ENCODE measurements at places on chromosomes 3 and 15.

- DNase-seq: no peak
Measured at GRCh38 chr15:71664622-71665021, 145.7 kb upstream of the NR2E3 start.

- no peak for DNase-seq
Measured at GRCh38 chr3:117955196-117955595, 1079.5 kb downstream of the IGSF11 start.

GRCh38 chr15:77632534-77633133 lies at the start of gene LINGO1:
TSS of gene LINGO1 (minus strand) at chr15:77632912. CDS start at chr15:77632315, 597 bp downstream.
- DNase-seq: no peak

GRCh38 chr3:160210799-160211221 lies 14.4 kb upstream of the C3orf80 start:
- DNase-seq: no peak

- no peak for DNase-seq
Measured at GRCh38 chr15:101213570-101213969, 38.3 kb downstream of the CHSY1 start.

DNA sequence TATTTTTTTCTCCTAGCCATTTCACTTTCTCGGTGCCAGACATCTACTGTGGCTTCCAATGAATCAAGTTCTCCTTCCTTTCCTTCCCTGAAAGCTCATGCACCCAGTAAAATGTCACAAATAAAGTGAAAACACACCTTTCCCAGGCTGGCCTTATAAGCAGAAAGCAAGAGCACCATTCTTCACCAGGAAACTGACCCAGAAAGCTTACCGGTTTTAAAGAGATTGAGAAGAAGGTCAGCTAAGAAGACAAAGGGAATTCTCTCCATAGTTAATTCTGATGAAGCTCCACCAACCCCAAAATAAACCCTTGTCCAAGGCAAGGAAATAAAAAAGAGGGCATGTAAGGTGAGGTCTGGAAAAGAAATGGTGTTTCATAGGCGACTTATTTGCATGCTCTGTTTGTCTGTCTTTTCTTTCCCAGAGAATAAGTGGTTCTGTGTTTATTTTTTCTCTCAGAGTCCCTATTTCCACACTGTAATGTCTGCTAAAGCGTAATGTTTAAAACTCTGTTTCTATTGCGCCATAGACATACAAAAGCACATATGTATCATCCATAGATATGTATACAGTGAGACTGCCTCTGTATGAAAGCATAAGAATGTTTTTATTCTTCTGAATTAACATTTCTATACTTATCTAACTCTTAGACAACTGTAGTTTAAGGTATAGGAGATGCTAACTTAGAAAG lies 2.8 kb downstream of the LSAMP start:
- no peak for DNase-seq

GRCh38 chr15:60534546-60534945 lies 55.6 kb upstream of the ICE2 start:
- no peak for DNase-seq

- DNase-seq: no peak
Measured at GRCh38 chr3:160473978-160474377, 24.4 kb upstream of the TRIM59 start.

DNA sequence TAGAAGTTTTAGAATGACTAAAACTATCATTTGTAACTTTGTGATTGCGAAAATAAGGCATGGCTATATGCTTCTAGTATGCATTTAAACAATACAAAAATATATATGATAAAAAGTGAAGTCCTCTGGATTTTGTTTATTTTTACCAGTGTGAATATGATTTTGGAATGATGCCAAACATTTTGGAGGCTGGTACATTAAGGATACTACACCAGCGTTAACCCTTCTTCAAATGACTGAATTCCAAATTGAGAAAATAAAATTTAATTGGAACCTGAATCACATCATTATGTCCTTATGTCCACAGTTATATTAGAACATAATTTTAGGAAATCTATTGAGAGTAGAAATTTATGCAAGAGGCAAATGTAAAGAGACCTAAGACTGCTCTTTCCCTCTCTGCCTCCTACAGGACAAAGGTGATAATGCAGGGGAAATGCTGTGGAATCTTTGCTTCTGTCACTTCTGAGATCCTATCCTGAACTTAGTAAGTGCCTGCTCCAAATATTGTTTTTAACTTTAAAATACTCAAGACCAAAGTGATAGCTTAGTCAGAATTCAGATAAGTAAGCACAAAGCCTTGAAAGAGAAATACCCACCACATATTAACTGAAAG lies 121.1 kb upstream of the NANOGP8 start:
- DNase-seq: no peak

DNA sequence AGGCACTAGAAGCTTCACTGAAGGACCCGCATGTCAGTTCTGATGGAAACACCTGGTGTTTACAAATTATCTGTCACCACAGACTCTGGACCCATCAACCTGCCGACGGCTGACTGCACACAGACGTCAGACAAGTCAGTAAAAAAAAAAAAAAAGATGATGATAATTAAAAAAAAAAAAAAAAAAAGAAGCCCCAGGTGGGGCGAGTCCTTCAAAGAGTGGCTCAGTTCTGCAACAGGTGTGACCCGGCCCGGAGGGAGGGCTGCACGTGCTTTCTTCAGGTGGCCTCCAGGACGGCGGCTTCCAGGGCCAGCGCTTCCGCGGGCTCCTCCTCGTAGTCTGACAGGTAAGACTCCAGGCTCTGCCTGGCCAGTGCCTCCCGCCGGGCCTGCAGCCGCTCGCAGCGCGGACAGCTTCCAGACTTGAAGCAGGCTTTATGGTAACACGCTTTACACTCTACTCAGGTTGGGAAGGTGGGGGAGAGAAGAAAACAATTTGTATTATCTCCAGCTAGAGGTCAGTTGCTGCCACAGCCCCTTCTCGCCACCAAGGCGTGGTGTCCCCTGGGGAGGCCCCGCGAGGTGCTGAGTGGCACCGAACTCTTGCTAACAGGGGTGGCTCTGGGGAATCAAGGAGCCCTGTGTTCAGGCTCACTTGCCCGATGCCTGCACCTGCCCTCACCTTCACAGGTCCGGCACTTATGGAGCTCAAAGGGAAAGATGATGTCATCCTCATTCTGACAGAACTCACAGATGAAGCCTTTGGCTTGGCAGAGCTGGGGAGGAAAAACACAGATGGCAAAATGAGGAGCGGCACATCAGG lies 61.8 kb downstream of the RUBCN start:
- DNase-seq: no peak

DNA sequence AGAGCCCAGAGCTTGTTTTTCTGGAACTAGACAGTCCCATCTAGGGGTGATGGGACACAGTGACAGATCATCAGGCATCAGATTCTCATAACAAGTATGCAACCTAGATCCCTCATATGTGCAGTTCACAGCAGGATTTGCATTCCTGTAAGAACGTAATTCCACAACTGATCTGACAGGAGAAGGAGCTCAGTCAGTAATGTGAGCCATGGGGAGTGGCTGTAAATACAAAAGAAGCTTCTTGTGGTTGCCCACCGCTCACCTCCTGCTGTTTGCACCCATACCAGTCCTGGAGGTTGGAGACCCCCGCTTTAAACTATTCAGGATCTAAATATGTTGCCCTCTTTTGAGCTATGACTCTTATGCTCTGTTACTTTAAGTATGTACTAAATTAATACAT lies 167.3 kb downstream of the ALCAM start:
- DNase-seq: no peak

GRCh38 chr3:144462337-144462736 lies 490.7 kb downstream of the DIPK2A start:
- DNase-seq: no peak

DNA sequence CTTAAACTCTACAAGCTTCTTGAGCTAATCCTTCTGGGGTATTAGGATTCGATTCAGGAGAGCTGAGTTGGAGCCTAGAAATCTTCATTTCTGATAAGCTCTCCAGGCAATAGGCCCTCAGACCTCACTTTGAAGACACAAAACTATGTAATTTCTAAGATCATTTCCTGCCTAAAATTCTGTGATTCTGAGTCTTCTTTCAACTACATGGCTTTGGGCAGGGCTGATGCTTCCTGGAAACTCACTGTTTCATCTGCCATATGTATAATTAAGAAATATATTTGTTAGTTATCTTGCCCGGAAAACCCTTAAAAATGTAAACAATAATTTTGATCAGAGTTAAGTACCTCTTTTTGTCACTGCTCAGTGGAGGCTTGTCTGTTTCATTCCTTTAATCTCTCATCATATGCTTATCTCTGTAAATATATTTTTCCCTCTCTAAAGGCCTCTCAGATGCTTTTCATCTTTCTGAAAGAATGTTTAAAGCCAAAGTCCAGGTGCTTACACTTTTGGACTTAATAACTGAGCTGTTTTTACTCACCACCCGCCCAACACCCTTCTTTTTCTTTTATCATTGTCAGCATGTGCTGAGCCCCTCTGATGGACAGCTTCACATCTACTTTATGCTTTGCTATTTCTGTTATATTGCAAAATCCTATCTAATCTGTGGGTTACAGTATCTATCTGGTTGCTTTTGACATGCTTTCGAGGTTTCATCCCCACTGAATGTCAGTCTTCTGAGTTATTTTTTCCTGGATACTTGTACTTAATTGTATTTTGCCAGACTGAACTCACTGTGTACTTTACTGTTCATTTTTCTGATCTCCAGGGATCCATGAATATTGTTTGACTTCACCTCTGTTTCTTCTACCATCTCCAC lies 38.2 kb downstream of the FILIP1L start:
- no peak for DNase-seq

DNA sequence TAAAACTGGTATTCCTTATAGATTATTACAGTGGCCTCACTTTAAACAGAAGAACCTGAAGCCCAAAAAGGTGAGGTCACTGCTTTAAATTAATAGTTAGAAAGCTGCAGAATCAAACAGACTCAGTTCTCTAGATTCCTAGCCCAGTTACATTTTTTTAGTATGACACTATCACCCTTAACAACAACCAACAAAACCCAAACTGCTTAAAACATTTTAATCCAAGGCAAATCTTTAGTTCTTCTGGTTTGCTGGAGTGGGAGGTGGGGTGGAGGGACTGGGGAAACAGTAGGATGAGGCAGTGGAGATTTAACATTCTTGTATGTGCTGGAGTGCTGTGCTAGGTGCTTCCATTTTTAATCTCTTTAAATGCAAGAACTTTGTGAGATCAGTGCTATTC lies 631.6 kb upstream of the KCNMB2 start:
- no peak for DNase-seq

- DNase-seq: no peak
Measured at GRCh38 chr15:31457161-31457560, 130.5 kb downstream of the KLF13 start.

Data from prostate gland (tissue), 2 donors.